ENCODE measurements at places on chromosomes 16 and 17.

DNA sequence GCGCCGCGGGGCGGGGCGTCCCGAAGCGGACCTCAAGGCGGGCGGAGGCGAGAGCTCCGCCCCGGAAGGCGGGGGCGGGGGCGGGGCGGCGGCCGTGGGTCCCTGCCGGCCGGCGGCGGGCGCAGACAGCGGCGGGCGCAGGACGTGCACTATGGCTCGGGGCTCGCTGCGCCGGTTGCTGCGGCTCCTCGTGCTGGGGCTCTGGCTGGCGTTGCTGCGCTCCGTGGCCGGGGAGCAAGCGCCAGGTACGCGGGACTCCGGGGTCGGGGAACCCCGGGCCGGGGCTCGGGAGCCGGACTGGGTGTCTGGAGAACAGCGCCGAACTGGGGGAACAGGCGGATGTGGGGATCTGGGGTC, at the start of gene TNFRSF12A:
Gene TNFRSF12A (plus strand): TSS at position 122 of the 357 bp plus-strand sequence. CDS start 30 bp downstream, at position 152.
- DNase-seq = peak; percentile 35

DNA sequence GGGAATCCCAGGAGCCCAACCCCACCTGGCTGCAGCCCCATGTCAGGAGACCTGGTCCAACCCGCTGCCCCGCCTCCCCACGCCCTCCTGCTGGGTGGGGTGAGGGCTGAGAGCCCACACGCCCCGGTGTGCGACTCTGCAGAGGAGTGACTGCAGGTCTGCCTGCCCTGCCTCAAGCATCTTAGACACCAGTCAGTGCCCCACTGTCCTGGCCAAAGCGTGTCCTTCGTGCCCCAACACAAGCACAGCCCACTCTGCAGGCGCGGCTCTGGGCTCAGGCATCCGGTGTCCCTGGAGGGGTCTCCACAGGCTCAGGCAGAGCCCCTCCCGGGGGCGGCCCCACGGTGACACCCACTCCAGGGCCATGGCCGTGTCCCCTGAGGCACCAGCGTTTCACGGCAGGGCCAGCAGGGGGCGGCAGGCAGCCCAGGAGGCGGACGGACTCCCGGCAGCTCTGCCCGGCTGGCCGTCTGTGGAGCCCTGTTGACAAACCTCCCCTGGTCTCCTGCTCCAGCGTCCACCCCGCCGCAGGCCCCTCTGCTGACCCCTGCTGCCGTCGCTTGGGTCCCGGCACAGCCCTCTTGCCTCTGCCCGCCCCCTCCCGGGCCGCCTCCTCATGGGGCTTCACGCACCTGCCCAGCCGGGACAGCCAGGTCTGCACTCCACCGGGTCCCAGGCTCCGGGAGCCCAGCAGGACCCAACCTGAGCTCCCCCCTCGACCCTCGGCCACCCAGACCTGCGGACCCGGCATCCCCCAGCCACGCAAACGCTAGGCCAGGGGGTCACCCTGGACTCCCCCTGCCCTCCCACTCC, 8.6 kb upstream of the UBE2I start:
- no peak for DNase-seq

DNA sequence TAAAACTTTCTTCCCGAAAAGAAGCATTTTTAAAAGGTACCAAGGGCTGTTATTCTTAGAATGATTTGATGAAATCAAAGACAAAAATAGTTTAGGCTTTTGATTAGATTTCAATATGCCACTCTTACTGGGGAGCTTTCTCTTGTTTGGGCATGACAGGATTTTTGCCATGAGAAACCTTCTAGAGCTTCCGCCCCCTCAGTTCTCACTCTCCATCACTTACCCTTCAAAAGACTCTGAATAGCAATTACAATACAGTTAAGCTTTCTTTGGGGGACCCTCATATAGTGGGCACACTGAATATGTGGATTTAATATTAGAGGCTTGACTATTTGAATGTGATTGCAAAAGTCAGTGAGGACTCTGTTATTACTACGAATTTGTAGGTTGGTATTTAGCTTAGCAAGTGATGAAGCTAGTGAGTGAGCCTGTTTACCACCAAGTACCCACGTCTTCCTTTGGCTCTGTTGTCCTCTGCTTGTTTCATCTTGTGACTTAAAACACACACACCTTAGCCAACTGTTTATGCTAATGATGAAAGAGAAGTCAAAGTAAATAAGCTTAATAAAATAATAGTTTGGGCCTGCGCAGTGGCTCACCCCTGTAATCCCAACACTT, 158.7 kb upstream of the TBX2 start:
- no peak for DNase-seq

DNA sequence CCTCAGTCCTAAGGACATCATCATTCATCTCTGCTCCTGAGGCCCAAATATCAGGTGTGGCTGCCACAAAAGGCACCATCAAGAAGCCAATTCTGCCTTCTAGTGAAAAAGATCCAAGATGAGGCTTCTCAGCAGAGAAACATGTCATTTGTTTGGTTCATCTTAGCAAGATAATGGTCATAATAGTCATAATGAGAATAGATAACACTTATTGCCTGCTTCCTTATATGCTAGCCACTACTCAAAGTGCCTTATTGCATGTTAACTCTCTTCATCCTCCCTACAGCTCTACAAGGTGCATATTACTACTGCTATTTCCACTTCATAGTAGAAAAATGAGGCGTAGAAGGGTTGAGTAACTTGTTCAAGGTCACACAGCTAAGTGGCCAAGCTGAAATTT, 45.0 kb upstream of the MRPS23 start:
- no peak for DNase-seq

Measured in HS-27A (cell line).